ENCODE measurements at places on chromosomes 6 and 20.

DNA sequence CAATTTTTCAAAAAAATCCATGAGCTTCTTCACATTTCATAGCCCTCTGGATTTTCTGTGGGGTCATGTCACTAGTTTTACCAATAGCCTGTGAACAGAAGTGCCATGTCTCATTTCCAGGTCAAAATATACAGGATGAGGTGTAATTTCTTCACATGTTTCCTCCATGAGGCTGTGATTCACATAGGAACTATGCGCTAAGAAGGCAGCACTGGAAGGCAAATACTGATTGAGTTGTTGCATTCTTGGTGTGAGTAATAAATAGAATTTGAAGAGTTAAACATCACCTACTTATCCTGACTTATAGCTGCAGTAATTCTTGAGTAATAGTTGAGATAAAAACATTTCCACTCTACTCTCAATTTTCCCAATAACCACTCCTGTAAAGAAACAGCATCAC, 442.3 kb downstream of the HAO1 start:
- DNase-seq, result no peak

DNA sequence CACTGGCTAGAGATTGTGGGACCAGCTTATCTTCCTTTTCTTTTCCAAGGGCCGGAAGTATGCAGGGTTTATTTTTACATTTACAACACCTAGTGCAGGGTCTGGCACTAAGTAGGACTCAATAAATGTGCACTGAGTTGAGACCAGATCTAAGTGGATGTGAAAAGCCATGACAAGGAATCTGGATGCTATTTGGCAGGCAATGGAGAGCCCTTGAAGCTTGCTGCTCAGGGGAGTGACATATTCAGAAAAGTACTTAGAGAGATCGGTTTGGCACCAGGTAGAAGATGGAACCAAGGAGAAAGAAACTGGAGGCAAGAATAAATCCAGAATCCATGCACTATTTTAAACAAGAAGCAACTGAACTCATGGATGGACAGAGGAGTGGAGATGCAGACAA, 815.8 kb downstream of the MAFB start:
- no peak for DNase-seq

DNA sequence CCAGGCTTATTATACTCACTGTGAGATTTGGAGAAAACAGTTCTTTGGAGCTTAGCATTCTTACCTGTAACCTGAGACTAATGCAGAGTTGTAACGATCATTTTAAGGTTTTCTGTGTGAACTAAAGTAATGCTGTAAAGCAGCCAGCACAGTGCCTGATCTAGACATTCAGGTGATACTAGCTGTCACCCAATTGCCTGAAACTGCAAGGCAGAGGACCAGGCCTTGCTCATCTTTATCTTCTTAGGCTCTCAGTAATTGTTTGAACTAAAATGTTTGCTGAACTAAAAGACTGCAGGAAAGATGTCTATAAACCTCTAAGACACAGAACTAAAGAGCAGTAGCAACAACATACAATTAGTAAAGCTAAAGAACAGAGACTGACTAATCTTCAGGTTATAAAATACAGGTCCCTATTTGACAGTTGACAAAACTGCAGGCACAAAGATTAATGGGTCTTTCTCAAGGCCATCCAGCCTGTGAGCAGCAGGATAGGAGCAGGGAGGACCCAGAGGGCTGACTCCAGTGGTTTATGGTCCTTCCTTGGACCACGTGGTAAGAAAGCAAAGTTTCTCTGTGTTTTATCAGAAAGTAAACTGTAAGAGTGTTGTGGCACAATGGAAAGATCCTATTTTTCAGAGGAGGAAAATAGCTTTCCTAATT, 31.4 kb downstream of the SMLR1 start:
- DNase-seq, result no peak

DNA sequence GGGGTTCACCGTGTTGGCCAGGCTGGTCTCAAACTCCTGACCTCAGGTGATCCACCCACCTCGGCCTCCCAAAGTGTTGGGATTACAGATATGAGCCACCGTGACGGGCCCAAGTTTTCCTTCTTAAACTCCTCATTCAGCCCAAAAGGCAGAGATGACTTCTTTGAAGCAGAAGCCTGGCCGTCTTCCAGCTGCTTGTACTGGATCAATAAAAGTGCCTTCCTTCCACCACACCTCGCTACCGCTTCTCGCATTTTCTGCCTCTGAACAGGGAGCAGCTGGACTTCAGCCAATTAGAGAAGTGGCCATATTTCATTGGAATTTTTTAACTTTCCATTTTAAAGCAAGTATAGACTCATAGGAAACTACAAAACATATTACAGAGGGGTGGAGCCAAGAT, 241.1 kb downstream of the PREX1 start:
- DNase-seq, result no peak

DNA sequence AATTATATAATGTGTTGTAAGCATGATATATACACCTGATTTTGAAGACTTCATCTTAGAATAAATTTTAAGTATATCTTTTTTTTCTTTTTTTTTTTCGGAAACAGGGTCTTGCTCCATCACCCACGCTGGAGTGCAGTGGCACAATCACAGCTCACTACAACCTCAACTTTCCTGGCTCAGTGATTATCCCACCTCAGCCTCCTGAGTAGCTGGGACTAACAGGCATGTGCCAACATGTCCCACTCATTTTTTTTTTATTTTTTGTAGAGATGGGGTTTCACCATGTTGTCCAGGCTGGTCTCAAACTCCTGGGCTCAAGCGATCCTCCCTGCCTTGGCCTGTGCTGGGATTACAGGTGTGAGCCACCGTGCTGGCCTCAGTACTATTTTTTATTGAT, 17.1 kb downstream of the VPS52 start:
- DNase-seq, result no peak

DNA sequence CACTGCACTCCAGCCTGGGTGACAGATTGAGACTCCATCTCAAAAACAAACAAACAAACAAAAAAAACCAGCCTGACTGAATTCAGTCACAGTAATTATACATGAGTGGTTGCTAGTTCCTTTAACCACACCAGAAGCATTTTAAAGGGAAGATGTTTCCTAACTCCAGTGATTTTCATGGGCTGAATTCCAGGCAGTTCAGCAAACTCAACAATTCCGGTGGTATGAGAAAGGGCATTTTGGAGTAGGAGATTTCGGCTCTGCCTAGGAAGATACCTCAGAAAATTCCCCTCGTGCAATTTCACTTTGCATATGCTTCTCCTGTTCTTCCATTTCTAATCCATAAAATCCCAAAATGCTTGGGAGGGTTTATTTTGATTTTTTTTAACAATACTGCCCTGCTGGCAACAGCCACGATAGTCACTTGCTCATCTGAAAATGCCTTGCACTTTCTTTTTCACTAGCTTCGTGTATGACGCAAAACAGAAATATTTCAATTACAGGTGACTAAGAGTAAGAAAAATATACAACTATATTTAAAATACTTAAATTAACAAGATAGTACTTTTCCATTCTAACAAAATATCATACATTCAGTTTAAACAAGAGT, 48.3 kb upstream of the IPCEF1 start:
- DNase-seq, result no peak

- DNase-seq, result no peak
Observed at GRCh38 chr20:21126581-21126870, 644 bp downstream of the KIZ start.

DNA sequence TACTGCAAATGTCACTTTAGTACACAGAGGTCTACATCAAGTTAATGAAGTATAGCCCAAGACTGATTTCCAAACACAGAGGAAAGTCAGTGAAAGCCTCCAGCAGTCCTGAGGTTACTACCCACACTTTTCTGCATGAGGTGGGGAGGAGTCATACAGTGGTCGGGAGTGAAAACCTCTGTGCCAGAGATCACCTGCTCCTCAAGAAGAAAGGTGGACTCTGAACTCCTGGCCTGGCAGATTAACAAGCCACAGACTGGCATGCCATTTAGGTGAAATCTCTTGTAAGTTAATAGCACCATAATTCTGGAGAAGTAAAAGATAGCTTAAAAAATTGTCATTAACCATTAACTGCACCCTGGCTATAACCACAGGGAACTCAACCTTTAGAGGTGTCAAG, 125.0 kb upstream of the LAMP5 start:
- no peak for DNase-seq

DNA sequence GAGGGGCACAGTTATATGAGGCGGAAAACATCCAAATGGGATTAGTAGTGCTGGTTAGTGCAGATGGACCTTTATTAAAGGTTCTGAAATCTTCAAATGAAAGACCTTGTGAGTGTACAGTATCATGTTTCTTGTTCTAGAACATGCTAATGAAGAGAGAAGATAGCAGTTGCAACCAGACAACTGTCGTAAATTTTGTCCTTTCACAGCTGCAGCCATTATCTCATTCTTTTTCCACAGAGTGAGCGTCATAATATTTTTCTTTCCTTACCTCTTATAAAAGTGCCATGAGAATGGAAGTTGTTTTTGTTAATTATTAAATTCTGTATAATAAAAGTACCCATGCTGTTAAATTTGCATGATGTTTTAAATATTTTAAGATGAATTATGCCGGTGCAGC, 4.4 kb upstream of the C6orf163 start:
- no peak for DNase-seq

GRCh38 chr6:34595332-34596184, 39.4 kb upstream of the SPDEF start:
- DNase-seq, result no peak

- no peak for DNase-seq
Observed at GRCh38 chr6:103522045-103522444, 1337.7 kb downstream of the HACE1 start.

DNA sequence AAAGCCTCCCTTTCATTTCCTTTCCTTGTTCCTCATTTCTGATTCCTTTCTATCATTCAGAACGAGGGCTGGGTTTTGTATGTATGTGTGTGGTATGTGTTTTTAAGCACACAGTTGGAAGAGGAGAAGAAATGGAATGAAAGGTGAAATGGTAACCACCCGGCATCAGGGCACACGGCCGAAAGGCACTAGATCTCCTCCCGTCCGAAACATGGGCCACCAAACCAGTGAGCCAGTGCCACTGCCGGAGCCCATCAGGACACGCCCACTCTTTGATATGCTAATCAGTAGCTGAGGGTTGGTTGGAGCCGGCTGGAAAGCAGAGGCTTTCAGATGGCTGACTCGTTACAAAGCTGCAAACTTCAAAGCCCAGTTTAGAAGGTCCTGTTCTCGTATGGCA, 228.6 kb upstream of the JARID2 start:
- DNase-seq, result no peak

- DNase-seq, result no peak
Observed at GRCh38 chr6:91678679-91679446, 1092.0 kb upstream of the MAP3K7 start.

DNA sequence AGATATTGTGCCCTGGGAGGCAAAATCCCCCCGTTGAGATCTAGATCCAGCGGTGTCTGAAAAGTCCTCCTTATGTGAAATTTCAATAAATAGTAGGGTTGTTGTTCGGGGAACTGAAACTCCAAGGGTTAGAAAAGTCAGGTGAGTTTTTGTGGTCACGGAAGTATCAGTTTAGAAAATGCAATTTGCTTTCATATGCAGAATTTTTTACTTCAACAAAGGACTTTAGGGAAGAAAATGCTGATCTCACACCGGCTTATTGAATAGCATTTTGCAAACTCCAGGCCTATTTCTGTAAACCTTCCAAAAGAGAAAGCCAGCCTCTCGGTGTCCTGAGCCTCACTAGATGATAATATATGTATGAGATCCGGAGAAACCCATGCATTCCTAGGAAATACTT, 254.7 kb downstream of the TSHZ2 start:
- DNase-seq, result no peak

DNA sequence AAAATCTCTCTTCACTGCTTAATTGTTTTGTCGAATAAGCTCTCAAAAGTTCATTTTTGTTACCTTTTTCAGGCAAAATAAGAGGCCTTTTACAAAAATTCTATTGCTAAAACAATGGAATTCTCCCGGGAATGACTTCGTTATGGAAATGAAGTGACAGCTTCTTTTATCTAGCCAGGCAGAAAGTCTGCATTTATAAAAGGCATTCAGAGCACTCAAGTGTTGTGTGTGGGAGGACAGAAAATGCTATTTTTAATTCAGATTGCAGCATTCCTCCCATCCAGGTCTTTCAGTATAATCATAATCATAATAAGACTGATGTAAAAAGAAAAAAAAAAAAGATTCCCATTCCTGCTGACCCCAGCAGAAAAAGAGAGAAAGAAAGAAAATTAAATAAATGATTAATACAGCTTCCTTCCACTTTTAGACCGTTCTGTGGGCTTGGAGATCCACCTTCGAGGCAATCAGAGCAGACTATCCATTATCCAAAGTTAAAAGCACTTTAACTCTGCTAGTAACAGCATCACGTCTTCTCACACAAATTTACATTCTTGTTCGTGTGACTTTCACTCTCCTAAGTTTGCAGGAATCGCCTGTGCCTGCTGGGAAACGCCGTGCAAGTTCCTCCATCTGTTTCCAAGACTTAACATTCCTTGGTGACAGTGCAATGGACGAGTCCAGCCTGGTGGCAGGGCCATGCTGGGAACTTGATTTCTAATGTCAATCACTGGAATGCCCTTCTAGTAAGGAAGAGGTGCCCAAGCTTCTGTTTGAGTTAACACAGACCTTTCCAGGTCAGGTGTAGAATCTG, 258.8 kb downstream of the GMPR start:
- DNase-seq, result no peak

GRCh38 chr6:132812756-132813172, 1.6 kb upstream of the RPS12 start:
- DNase-seq, result no peak

- no peak for DNase-seq
Observed at GRCh38 chr6:31836047-31836473, 8.5 kb downstream of the HSPA1B start.

DNA sequence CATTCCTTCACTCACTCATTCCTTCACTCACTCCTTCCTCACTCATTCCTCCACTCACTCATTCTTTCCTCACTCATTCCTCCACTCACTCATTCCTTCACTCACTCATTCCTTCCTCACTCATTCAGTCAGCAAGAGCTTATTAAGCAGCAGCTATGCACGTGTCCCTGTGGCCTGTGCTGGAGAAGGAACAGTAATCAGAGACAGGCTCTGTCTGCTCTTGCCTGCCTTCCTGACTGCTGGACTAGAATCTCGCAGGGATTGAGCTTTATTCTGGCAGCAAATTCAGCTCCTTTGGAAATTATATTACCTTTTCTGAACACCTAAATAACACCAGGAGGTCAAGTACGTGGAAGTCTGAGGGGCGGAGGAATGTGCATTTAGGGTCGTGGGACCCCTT, 138.9 kb upstream of the AGPAT4 start:
- DNase-seq, result no peak

DNA sequence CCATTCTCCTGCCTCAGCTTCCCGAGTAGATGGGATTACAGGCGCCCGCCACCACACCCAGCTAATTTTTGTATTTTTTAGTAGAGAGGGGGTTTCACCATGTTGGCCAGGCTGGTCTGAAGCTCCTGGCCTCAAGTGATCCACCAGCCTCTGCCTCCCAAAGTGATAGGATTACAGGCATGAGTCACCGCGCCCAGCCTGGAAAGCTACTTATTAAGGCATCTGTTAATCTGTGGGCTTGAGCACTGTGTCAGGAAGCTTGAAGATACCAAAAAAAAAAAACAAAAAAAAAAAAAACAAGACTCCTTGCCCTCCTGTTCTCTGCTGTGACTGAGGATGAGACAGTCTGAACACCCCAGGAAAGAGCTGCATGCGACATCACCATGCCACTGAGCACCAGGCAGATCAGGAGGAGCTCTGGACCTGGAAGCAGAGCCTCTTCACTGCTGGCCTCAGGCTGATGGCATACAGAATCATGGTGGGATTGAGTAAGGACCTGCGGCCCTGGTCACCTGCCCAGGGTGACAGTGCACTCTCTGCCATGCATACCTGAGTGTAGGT, 166.5 kb upstream of the SNX9 start:
- DNase-seq, result no peak
